CD4-positive, alpha-beta memory T cell (primary cell): ENCODE measurements at places on chromosomes 6 and 20.

- DNase-seq: no peak
Observed at GRCh38 chr6:100665041-100665380, 200.3 kb upstream of the SIM1 start.

DNA sequence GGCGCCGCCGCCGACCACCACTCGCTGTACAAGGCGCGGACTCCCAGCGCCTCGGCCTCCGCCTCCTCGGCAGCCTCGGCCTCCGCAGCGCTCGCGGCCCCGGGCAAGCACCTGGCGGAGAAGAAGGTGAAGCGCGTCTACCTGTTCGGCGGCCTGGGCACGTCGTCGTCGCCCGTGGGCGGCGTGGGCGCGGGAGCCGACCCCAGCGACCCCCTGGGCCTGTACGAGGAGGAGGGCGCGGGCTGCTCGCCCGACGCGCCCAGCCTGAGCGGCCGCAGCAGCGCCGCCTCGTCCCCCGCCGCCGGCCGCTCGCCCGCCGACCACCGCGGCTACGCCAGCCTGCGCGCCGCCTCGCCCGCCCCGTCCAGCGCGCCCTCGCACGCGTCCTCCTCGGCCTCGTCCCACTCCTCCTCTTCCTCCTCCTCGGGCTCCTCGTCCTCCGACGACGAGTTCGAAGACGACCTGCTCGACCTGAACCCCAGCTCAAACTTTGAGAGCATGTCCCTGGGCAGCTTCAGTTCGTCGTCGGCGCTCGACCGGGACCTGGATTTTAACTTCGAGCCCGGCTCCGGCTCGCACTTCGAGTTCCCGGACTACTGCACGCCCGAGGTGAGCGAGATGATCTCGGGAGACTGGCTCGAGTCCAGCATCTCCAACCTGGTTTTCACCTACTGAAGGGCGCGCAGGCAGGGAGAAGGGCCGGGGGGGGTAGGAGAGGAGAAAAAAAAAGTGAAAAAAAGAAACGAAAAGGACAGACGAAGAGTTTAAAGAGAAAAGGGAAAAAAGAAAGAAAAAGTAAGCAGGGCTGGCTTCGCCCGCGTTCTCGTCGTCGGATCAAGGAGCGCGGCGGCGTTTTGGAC, 2.0 kb downstream of the SOX4 start:
- peak; percentile 30 for DNase-seq

DNA sequence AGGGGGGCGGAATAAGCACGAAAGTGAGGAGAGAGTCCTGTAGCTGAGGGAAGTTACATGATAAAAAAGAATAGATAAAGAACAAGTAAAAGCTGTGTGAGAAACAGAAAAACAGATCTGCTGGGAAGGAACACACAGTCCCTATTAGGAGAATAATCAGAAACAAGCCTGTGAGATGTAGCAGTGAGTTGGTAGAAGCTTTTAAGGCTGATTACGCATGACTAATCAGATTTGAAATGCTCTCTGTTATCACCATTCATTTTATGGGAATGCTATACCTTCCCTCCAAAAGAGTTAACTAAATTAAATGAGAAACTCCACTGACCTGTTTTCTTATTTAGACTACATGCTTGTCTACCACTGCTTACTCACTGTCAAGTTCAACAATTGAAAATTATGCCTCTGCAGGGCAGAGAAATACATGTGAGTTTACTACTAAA, 15.8 kb downstream of the REPS1 start:
- no peak for DNase-seq

GRCh38 chr6:84227434-84228197, at the start of gene CEP162:
Gene CEP162 (minus strand): TSS chr6:84227643. CDS start chr6:84226393, 1,250 bp downstream.
- DNase-seq: peak; percentile 89

DNA sequence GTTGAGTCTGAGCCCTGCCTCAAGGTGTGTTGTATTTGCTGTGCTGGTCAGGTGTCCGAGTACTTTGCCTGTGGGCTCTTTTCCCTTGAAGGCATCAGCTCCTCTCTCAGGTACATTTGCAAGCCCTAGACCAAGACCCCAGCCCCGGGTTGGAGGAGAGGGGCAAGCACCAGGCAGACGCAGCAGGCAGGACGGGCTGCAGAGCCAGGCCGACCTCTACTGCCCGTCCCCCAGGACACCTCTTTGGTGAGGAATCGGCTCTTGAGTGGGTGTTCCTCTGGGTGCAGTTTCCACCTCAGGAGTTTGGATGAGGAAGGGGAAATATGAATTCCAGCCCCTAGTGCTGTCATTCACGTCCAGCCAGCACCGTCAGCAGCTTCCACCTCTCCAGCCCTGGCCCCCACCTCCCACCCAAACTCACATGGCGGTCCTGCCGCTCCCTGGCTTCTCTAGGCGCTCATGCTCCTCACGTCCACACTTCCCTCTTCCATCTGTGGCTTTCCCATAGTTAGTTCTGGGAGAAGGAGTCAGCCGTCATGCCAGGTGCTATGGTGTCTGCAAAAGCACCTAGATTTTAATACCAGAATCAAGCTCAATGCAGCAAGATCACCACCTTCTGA, 183.9 kb downstream of the DLL1 start:
- no peak for DNase-seq

DNA sequence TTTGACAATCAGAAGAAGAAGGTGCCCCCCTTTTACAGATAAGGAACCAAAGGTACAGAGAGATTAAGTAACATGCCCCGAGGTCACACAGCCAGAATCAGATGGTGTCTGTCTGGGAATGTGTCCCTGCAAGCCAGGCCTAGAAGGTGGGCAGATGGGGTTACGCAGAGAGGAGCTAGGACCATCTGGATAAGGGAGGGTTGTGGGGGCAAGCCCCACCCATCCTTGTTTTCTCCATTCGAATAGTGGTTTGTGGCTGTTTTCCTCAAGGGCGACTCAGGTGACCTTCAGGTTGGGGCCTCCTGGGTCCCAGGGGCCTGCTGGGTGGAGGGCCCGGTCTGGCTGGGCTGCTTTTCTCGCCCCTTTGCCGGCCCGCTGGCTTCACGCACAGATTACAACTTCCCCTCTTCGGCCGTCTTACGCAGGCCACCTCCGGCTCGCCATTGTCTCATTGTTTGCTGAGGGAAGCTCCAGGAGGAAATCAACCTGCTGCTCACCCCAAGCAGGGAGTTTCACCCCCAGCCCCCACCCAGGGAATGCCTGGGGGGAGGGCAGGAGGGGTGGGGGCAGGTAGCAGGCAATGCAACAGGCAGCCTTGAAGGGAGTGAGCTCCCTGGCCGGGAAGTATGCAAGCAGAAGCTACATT, 30.8 kb upstream of the CSNK2A1 start:
- no peak for DNase-seq

GRCh38 chr6:139693735-139694134, 319.3 kb upstream of the CITED2 start:
- DNase-seq: no peak

GRCh38 chr6:22444330-22444729, 125.0 kb upstream of the HDGFL1 start:
- no peak for DNase-seq

DNA sequence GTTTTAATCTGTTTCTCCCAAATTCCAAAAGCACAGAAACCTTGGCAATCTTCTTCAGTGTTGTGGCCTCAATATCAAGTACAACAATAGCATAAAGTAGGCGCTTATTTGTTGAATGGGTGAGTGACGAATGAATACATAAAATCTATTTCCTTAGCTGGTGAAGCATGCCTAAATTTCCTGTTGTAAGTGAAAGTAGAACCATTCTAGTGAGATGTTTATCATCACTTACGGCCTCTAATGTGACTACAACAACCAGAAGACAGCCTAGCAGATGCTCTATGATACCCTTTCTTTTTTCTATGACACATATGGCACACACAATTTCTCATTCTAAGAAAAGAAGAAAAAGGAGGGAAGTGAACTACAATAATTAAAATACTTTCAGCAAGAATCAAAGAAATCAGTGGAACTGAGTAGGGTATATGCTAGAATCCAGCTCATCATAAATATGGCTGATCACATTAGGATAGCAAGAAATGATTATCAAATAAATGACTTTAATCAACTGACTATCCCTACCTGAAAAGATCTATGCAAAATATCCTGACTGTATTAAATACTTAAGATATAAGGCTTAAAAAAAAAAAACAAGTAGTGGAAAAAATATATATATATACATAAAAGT, 67.4 kb downstream of the BTBD9 start:
- peak; percentile 56 for DNase-seq

GRCh38 chr20:46253391-46253790, 54.9 kb downstream of the CDH22 start:
- no peak for DNase-seq

DNA sequence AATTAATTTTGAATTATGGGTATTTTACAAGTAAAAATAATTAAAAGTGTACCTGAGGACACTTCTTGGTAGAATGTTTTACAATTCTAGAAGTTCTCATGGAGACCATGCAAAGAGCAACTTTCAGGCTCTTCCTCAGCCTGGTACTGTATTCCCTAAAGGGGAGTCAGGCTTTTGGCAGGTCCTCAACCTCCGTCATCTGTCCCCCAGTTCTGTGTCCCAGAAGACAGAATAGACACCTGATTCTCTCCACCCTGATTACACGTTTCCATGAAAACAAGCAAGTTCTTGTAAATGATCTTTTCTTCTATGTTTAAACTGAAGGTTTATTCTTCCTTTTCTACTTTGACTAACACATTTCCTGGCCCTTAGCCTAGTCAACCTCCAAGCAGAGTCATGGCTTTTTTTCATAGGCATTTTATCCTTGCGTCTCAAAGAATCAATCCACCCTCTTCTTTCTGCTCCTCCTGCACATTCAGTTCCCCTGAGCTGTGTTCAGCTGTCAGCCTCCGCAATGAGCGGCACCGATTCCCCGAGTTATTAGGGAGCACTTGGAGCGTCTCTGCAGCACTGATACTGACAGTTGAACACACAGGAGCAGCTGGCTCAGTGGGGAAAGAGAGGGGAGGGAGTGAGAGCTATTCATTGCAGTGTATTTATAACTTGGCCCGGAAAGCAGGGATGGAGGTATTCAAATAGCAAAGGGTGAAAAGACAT, 1082.4 kb upstream of the MAP3K7 start:
- no peak for DNase-seq

DNA sequence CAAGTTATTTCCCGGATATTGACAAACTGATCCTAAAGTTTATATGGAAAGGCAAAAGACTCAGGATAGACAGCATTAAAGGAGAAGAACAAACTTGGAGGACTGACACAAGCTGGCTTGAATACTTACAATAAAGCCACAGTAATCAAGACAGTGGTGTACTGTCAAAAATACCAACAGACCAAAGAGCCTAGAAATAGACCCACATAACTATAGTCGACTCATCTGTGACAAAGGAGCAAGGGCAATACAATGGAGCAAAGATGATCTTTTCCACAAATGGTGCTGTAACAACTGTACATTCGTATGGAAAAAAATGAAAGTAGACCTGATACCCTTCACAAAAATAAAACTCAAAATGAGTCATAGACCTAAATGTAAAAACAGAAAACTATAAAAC, 46.0 kb downstream of the ABHD12 start:
- no peak for DNase-seq

DNA sequence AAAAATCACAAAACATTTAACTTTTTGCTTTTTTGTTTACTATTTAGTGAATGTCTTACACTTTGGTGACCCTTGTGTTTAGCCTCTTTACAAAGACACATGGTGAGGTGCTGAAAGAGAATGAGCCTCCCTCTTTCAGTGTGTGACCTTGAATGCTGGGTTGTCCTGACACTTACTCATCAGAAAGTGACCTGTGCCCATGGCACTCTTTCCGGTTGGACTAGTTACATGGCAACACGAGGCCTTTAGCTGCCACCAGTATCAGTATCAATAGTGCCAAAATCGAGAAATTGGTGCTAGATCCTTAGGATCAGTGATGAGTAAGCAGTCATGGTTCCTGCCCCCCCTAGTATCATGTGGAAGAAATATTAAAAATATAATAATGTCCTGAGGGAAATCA, 1.7 kb upstream of the RPL7L1 start:
- DNase-seq: no peak

DNA sequence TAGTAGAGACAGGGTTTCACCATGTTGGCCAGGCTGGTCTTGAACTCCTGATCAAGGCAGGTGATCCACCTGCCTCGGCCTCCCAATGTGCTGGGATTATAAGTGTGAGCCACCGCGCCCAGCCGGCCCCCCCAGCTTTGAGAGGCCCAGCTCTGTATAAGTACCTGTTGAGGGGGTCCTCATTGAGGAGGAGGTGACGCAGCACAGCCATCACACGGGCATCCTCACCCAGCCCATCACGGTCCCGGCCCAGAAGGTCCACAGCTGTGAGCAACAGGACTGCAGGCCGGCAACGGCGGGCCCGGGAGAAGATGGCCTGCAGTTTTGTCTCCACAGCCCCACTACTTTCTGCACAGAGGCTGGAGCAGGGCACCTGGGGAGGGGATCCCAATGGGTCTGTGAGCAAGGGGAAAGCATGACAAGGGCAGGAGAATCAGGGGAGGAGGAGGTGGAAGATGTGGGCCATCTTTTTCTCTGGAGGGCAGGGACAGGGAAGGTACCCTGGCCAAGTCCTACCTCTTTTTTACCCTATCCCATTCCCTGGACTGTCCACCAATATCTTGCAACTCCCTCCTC, 7.7 kb downstream of the GNMT start:
- DNase-seq: no peak

DNA sequence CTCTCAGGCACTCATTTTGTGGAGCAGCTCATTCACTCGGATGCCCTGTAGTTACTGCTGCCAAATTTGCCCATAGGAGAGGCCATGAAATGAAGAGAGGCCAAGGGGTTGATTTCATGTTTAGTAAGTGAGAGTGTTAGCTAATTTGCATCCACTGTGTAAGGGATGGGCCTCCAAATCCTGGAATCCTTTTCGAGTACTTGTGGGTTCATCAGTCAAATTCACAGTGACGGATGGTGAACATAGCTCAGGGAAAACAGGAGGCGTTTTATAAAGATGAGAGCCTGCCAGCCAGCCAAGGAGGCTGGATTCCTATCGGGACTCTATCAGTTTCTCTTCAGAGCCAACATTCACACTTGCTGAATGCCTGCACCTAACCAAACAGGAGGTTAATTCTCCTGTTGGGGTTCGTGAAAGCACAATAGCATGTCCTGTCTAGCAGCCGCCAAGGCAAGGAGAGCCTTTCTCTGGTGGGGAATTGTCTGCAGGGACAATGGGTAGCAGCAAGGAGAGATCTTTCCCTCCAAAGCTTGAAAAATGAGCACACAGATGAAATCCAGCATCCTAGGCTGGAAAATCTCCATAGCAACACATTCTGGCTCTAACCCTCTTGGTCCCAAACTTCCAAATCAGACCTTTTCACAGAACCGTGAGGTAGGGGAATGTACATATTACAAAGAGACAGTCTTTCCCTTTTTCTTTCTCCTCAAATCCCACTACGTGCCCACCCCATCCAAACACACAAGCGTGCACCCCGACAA, 231.4 kb upstream of the ECI2 start:
- no peak for DNase-seq
